ENCODE measurements at places on chromosomes 2 and 18. TPM values are rescaled to one million over a fixed set of nuclear protein-coding genes. Genes with fewer than 3 reads are reported as not detected.

The TSPYL6 gene
- not detected for total RNA-seq

The DPP10 gene
- total RNA-seq, result 0.29 TPM

The RAD51AP2 gene
- total RNA-seq, result 0.16 TPM

The GYPC gene
- 61.6 TPM for total RNA-seq

The LYG2 gene
- total RNA-seq, result not detected

The ZNF396 gene
- total RNA-seq, result 7.8 TPM

The LTBP1 gene
- total RNA-seq, result 13.3 TPM

- no peaks in the 10 kb centered on the region for H3K27me3 ChIP-seq
- no peaks in the 10 kb centered on the region for H3K4me1 ChIP-seq
- DNase-seq, result no peak
- H3K27ac ChIP-seq, result no peak overlapping the region
Observed at GRCh38 chr2:119354860-119355259, 11.8 kb downstream of the C2orf76 start.

GRCh38 chr2:30084915-30085314 is 61.9 kb upstream of the YPEL5 start:
- H3K27me3 ChIP-seq, result peaks cover 4% of the 10 kb centered on the region
- no peak for DNase-seq
- no peaks in the 10 kb centered on the region for H3K36me3 ChIP-seq
- H3K4me3 ChIP-seq, result no peak overlapping the region
- H3K4me1 ChIP-seq, result no peaks in the 10 kb centered on the region

DNA sequence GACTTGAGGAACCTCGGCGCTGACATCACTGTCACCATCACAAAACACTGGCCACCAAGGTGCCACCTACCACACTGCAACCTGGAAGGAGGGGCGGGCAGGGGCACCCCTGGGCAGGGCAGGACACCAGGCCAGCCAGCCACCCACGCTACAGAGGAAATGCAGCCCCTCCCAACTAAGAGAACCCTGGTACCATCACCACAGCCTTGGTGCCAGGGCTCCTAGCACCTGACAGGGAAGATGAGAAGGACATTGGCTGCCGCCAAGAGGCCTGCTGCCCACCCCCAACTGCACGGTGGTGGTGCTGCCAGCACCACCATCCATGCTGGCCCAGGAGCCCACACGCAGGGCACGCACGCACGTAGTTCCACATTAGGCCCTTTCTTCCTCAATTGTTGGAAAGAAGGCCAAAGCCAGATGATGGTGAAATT is 88.7 kb downstream of the HDAC4 start:
- H3K27me3 ChIP-seq, result no peaks in the 10 kb centered on the region
- peaks cover 4% of the 10 kb centered on the region for H3K4me1 ChIP-seq
- H3K4me3 ChIP-seq, result no peak overlapping the region

GRCh38 chr2:58521803-58522554 is 280.9 kb upstream of the FANCL start:
- H3K4me1 ChIP-seq, result no peaks in the 10 kb centered on the region
- H3K27me3 ChIP-seq, result no peaks in the 10 kb centered on the region
- H3K36me3 ChIP-seq, result no peaks in the 10 kb centered on the region
- no peak for DNase-seq

DNA sequence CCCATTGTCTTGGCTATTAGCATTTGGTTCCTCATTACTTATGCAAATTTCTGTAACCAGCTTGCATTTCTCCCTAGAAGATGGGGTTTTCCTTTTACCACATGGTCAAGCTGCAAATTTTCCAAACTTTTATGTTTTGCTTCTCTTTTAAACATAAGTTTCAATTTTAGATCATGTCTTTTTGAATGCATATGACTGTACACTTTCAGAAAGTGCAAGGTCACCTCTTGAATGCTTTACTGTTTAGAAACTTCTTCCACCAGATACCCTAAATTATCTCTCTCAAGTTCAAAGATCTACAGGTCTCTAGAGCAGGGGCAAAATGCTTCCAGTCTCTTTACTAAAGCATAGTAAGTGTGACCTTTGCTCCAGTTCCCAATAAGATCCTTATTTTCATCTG is 837.6 kb upstream of the NXPH2 start:
- no peaks in the 10 kb centered on the region for H3K4me1 ChIP-seq
- H3K36me3 ChIP-seq, result no peaks in the 10 kb centered on the region
- no peaks in the 10 kb centered on the region for H3K27me3 ChIP-seq
- no peak overlapping the region for H3K4me3 ChIP-seq
- no peak for DNase-seq

GRCh38 chr18:500632-501405 is at the start of gene COLEC12:
Gene COLEC12 (minus strand): TSS chr18:500701. CDS start chr18:500514, 187 bp downstream.
- DNase-seq, result no peak
- peak within 1 kb of the TSS; percentile 0 for H3K27ac ChIP-seq
- no peaks in the 10 kb centered on the region for H3K36me3 ChIP-seq
- H3K4me3 ChIP-seq, result peak within 1 kb of the TSS; percentile 58

- no peak overlapping the region for H3K27ac ChIP-seq
- H3K4me1 ChIP-seq, result no peaks in the 10 kb centered on the region
- H3K36me3 ChIP-seq, result no peaks in the 10 kb centered on the region
- no peaks in the 10 kb centered on the region for H3K27me3 ChIP-seq
- DNase-seq, result peak; percentile 22
Observed at GRCh38 chr18:72155327-72155726, 388.8 kb downstream of the CBLN2 start.

GRCh38 chr2:674321-674985 is 2.8 kb downstream of the TMEM18 start:
- H3K4me1 ChIP-seq, result no peaks in the 10 kb centered on the region
- no peak overlapping the region for H3K4me3 ChIP-seq
- peaks cover 2% of the 10 kb centered on the region for H3K36me3 ChIP-seq
- H3K27me3 ChIP-seq, result no peaks in the 10 kb centered on the region
- no peak for DNase-seq

DNA sequence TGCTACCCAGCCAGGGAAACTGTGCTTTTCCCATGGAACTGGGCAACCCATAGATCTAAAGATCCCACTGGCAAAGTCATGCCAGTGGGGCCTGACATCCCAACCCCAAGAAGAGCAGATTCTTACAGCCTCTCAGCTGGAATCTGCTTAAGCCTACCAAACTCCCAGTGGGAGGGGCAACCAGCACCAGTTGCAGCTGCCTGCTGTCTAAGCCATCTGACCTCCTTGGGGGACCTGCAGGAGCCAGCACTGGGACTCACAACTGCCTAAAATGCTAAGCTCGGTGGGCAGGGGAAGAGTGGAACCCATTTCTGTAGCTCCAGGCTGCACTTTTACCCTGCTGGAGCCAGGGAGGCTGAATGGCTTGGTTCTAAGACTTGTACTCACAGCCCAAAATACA is 770.7 kb upstream of the SLC8A1 start:
- no peaks in the 10 kb centered on the region for H3K36me3 ChIP-seq
- H3K4me3 ChIP-seq, result no peak overlapping the region
- DNase-seq, result no peak
- H3K4me1 ChIP-seq, result no peaks in the 10 kb centered on the region

DNA sequence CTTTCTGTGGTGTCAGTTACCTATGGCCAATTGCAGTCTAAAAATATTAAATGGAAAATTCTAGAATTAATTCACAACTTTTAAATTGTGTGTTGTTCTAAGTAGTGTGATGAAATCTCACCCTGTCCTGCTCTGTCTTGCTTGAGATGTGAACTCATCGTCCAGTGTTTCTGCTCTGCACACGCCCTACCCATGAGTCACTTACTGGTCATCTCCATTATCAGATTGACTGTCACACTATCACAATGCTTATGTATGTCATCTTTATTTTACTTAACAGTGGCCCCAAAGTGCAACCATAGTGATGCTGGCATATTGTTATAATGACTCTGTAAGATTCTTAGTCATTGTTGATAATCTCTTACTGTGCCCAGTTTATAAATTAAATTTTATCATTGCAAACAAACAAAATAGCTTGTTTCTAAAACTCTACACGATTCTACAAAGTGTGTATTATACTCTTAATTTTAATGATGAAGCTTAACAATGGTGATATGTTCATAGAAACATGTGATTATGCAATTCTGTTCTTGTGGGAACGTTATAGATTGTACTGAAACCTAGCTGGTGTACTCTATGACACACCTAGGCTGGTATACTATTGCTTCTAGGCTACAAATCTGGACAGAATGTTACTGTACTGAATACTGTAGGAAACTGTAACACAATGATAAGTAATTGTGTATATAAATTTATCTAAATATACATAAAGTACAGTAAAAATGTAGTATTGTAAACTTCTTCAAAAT is 1086.8 kb upstream of the PIK3C3 start:
- H3K27ac ChIP-seq, result no peak overlapping the region
- no peaks in the 10 kb centered on the region for H3K27me3 ChIP-seq
- H3K4me3 ChIP-seq, result no peak overlapping the region
- H3K36me3 ChIP-seq, result no peaks in the 10 kb centered on the region
- H3K4me1 ChIP-seq, result no peaks in the 10 kb centered on the region

DNA sequence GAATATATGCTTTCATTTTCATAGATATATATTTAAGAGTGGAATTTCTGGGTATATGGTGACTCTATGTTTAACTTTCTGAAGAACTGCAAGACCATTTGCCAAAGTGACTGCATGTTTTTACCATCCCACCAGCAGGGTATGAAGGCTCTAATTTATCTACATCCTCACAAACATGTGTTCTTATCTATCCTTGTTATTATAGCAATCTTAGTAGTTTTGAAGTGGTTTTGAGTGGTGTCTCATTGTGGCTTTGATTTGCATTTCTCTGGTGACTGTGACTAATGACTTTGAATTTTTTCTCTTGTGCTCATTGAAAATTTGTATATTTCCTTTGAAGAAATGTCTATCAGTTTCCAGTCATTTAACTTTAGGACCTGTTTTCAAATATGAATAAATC is 310.2 kb upstream of the NRP2 start:
- no peak overlapping the region for H3K4me3 ChIP-seq
- no peak for DNase-seq
- no peak overlapping the region for H3K27ac ChIP-seq
- H3K4me1 ChIP-seq, result no peaks in the 10 kb centered on the region
- H3K27me3 ChIP-seq, result no peaks in the 10 kb centered on the region

DNA sequence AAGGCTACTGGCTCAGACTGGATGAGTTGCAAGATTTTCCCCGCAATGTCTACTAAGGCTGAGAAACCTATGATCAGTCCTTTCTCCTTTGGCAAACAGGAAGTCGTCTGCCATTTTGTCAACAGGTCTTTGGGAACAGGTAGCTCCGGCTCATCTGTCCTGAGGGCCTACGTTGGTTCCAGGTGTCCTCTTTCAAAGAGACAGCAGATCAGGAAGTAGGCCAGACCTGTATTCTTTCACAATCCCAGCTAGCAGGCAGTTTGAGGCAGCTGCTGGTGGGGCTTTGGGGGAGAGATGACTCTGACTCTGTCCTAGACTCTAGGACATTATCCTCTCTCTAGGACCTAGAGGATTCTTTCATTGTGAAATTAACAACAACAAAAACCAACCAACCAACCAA is 98.6 kb downstream of the ACTR2 start:
- no peaks in the 10 kb centered on the region for H3K4me1 ChIP-seq
- peak overlapping the region; percentile 23 for H3K27ac ChIP-seq
- DNase-seq, result peak; percentile 62
- no peaks in the 10 kb centered on the region for H3K27me3 ChIP-seq
- no peak overlapping the region for H3K4me3 ChIP-seq
- H3K36me3 ChIP-seq, result no peaks in the 10 kb centered on the region

DNA sequence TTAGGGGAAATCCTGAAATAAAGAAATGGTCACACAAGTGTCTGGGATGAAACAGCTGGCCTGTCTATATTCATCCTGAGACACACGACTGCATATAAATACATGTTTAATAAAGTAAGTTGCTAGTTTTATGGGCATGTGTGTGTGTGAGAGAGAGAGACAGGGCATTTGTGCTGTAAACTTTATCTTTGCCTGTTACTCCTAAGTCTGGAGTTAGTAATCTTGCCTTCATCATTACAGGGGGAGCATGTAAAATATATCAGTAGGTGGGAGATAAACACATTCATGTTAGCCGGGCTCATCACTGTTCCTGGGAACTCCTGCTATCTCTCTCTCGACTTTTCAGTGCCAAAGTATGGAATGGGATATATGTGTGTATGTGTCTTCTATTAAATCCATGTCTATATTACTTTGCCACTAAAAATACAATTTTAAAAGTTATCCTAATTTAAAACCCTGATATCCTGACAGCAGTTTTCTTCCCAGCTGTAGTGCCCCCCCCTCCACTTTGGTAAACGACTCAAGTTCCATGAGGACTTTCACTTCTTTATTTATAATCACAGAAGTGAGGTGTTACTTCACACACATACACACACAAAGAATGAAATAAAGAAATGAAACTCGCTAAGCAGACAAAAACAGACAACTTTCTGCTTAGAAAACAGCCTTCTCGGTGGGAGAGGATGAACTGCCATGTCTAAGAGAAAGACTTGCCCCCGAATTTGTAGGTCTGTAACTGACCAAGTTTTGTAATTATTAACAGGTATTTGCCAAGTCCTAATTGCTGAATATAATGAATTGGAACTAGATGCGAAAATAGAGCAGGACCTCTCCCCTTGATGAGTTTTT is 947 bp downstream of the ZEB2 start:
- no peak for DNase-seq
- no peaks in the 10 kb centered on the region for H3K27me3 ChIP-seq
- H3K4me1 ChIP-seq, result no peaks in the 10 kb centered on the region
- H3K4me3 ChIP-seq, result peak overlapping the region; percentile 58
- H3K27ac ChIP-seq, result peak overlapping the region; percentile 90
- no peaks in the 10 kb centered on the region for H3K36me3 ChIP-seq

DNA sequence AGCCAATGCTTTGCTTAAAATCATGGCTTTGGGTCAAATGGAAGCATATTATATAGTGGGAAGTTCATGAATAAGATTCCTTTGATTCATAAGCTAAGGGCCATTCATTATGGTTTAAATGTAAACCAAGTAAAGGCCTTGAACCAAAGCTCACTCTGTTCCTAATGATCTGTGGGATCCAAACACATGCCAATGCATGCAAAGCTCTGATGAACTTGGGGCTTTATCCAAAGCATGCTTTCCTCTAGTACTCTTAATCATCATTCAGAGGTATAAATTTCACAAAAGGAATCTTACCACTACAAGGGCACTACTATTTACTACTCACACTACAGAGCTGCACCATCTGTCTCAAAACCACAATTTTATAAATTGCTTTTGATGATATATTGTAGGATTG is 102.8 kb upstream of the RBMS1 start:
- no peak for DNase-seq
- no peaks in the 10 kb centered on the region for H3K4me1 ChIP-seq
- H3K36me3 ChIP-seq, result no peaks in the 10 kb centered on the region
- no peak overlapping the region for H3K27ac ChIP-seq

GRCh38 chr2:177817300-177817699 is 255.3 kb downstream of the PDE11A start:
- no peaks in the 10 kb centered on the region for H3K27me3 ChIP-seq
- H3K27ac ChIP-seq, result no peak overlapping the region
- H3K4me3 ChIP-seq, result no peak overlapping the region
- no peaks in the 10 kb centered on the region for H3K4me1 ChIP-seq
- DNase-seq, result no peak

- H3K27me3 ChIP-seq, result no peaks in the 10 kb centered on the region
- no peak for DNase-seq
- no peak overlapping the region for H3K4me3 ChIP-seq
- H3K36me3 ChIP-seq, result no peaks in the 10 kb centered on the region
Observed at GRCh38 chr2:204264621-204265140, 280.6 kb upstream of the PARD3B start.

GRCh38 chr2:103552775-103553174 is 790.9 kb downstream of the TMEM182 start:
- H3K27ac ChIP-seq, result no peak overlapping the region
- H3K27me3 ChIP-seq, result no peaks in the 10 kb centered on the region
- no peak overlapping the region for H3K4me3 ChIP-seq

- H3K27ac ChIP-seq, result no peak overlapping the region
- no peaks in the 10 kb centered on the region for H3K27me3 ChIP-seq
- no peak for DNase-seq
- H3K4me1 ChIP-seq, result no peaks in the 10 kb centered on the region
- no peaks in the 10 kb centered on the region for H3K36me3 ChIP-seq
Observed at GRCh38 chr2:205405194-205405593, 277.1 kb upstream of the NRP2 start.
